Renal pelvis (tissue), 12 donors: ENCODE measurements at places on chromosomes 11 and 22.
A peak's percentile ranks its signal among the peaks of the same experiment; 100 is the strongest.

DNA sequence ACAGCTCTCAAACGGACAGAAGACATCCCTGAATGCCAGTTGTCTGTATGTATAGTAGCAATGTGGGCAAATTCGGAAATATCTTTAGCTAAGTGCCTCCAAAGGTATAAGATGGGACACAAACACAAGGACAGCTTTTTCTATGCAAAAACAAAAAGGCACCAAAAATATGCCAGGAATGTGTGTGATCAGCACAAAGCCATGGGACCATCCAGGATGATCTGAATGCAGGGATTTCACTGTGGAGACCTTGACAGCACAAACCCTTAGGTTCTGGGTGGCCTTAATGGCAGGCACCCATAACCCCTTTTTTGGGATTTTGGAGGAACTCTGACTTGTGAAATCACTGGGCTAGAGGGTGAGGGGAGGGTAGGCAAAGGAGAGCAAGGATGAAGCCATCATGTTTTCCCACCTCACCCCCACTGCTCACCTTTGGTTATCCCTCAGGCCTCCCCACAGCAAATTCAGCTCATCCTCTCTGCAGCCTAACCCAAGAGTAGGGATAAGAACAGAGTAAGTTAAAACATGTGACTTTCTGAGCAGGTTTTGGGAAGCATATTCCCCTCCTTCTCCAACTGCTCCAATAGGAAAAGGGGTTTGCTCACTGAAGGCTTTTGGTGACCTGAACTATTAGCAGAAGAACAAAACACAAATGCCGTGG lies 154.6 kb downstream of the SNX19 start:
- no peak for DNase-seq

- no peak for DNase-seq
Observed at GRCh38 chr11:134289789-134290188, 13.6 kb downstream of the GLB1L3 start.

DNA sequence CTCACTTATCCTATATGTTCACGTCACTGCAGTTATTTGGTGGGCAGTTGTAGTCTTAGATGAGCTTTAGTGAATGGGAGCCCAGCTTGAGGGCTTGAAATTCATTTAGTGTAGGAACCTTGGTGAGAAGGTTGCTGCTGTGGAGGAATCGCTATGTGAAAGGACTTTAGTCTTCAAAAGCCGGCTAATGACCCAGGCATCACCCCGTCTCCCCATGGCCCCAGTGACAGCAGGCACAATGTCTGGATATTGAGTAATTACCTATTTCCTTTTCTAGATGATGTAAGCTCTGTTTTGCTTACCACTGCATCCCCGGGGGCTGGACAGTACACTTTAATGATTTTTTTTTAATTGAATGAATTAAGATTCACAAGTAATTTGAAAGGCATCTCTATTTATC lies 283.2 kb downstream of the ST3GAL4 start:
- DNase-seq: no peak

GRCh38 chr22:21855676-21856075 lies 11.8 kb downstream of the MAPK1 start:
- no peak for DNase-seq

DNA sequence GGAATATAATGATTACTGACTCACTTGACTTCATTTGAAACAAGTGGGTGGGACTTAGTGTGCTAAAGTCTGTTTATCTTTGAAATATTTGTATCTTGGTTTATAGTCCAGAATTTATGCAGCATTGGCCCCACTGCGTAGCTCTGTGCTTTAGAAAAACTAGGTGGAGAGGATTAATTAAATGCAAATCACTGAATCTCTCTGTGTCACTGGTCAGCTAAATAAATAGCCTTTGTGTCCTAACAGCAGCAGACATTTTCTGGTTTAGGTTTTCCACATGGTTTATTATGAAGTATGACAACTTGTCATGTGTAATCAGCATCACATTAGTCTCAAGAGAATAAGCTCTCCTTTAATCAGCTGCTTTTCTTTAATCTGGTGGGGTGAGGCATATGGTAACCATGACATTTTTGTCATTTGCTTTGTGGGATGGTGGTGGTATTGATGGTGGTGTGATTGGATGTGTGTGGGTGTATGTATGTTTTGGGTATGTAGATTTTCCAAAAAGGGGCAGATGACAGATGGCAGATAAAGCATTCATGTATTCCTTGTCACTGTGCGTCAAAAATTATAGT lies 33.9 kb downstream of the BCL2L13 start:
- no peak for DNase-seq

- DNase-seq: no peak
Observed at GRCh38 chr11:3995949-3996554, 98.5 kb upstream of the RRM1 start.

GRCh38 chr11:71248656-71249055 lies 3.7 kb downstream of the SHANK2 start:
- DNase-seq: no peak

DNA sequence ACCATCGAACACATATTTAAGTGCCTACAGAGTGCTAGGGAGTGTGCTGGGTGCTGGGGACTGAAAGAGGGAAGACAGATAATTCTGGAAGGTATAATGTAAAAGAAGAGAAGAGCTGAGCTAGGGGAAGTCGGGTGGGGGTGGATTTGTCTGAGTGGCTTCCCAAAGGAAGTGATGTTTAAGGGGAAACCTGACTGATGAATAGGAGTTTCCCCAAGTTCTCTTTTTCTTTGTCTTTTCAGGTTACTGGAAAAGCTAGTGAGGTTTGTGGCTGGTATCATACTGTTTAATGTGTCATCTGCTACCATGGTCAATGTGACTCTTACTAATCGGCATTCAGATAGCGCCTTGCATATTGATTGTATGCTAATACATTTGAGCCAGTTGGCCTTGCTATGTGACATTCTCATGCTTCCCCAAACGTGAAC lies 151.6 kb upstream of the MTMR2 start:
- DNase-seq: no peak

- DNase-seq: no peak
Observed at GRCh38 chr11:72553706-72554105, 119.4 kb upstream of the CLPB start.

DNA sequence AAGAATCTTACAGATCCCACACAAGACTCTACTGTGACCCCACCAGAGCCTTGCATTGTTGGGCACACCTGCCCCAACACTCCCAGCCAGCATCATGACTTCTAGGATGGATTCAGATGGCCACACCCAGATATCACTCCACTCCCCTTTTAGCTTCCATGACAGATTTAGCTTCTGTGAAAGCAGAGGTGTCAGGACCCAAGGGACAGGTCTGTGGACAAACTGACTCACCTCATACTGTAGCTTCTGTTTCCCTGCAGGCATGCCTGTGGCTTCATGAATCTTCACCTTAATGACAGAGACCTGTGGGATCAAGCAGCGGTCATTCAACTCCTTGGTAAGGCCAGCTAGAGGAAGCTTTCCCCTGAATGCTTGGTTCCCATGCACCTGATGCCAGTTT lies 8.5 kb upstream of the TBC1D10A start:
- DNase-seq: no peak

- DNase-seq: no peak
Observed at GRCh38 chr11:10275714-10276113, 18.3 kb downstream of the SBF2 start.

DNA sequence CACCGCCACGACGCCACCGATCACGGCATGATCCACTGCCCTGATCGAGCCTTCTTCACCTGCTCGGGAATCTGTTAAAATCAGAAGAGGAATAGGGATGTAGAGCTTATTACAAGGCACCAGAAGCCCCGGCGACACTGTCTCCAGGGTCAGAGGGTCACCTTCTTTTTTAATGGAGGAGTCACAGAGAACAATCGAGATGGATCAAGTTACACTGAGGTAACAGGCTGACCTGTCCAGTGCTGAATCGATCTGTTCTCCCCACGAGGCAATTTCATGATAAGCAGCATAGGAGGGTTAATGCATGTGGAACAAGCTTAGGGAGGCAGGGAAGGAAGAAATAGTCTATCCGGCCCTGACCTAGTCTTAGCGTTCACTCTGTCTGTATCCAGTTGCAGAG lies 325.5 kb downstream of the CADM1 start:
- DNase-seq: no peak

GRCh38 chr11:68969386-68969785 lies 11.4 kb downstream of the MRGPRD start:
- no peak for DNase-seq

- no peak for DNase-seq
Observed at GRCh38 chr22:46664301-46664855, 44.2 kb downstream of the GRAMD4 start.

DNA sequence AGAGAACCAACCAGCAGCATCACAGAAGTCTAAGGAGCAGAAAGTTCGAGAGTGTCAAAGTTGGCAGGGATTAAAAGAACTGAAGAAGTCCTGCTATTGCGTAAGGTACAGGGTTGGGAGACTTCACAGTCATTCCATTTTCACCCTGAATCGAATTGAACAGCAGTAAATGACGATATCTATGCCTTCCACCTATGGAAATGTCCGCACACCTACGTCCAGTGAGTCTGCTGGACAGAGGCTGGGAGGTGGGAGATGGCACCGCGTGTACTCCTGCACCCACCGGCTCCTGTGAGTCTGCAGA lies 116.7 kb downstream of the MICAL3 start:
- no peak for DNase-seq

DNA sequence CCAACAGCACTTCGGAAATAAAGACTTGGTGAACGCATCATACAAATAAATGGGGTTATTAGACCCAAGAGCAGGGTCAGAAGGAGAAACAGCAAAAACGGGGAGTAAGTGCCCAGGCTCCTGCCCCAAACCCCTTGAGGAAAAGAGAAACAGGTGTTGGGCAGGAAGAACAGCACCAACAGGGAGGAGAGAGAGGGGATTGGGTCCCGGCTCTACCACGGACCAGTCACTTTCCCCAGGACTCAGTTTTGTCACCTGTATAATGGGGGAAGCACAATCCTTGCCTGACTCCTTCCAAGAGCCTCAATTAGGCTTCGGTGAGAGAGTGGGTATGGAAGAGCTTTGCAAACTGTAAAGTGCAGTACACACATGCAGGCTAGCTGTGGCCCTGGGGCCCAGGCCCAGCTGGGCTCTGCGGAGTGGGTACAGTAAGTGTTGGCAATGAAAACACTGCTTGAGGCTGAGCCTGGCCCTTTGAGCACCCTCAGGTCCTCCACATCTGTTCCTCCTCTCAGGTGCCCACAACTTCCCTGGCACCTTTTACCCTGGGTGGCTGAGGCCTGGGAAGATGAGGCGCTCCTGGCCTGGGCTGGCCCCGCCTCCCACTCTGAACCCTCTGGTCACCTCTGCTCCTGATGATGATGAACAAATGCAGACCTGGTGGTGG lies 8.9 kb downstream of the SLC29A2 start:
- DNase-seq: no peak

DNA sequence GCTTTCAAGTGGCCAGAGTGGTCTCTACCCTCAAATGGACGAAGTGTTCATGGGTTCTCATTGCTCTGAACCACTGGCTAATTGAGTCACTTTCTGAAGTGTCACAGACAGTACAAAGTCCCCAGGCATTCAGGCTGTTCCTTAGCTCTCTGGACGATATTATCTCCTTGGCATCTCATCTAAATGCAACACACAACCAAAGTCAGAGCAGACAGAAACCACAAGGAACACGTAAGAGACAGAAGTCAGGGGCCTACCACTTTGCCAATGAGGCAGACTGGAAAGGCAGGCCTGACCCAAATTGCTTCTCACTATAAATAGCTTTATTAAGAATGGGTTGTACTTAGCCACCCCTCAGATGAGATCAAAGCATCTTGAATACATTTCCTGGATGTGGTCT lies 29.0 kb upstream of the LDLRAD3 start:
- DNase-seq: no peak

- DNase-seq: no peak
Observed at GRCh38 chr11:62676698-62677097, 2.2 kb downstream of the UBXN1 start.

- DNase-seq: no peak
Observed at GRCh38 chr22:44622147-44622427, 79.9 kb upstream of the PRR5 start.

DNA sequence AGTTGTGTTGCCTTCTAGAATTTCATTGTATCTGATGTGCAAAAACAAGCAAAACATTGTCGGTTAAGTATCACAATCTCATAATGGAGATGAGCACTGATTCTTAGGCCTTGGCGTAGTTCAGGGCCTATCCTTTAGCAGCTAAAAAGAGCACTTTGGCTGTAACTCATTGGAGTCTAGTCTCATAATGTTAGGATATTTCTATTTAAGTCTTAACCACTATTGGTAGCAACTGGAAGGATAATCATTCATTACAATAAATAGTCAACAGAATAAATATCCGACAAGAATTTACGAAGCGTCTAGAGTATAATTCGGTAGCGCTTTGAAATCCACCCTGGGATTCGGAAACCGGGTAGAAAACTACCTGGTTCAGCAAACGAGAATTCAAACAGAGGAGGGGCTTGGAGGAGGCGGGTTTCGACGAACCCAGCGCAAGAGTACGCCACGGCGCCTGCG lies 461 bp upstream of the EED start:
- peak; percentile 92 for DNase-seq

- no peak for DNase-seq
Observed at GRCh38 chr22:28951530-28951929, 68.2 kb downstream of the ZNRF3 start.

DNA sequence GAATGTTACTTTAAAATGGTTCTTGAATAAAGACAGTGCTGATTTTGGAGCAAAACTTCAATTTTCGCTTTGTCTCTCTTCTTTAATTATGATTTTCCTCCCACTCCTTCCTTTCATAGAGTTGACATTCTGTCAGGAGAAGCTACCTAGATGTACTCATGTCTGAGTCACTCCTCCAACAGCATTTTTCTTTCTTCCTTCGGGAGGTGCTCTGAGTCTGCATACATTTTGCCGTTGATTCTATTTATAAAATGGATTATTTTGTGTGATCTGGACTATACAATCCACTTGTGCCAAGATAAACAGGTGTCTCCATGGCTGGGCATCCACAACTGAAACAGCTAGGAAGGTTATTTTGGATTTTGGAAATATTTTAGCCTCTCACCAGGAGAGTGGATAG lies 588.3 kb upstream of the ANO5 start:
- no peak for DNase-seq

- DNase-seq: no peak
Observed at GRCh38 chr11:44952082-44952481, 1.4 kb upstream of the TP53I11 start.

GRCh38 chr11:64096835-64097234 lies 61.1 kb downstream of the FLRT1 start:
- DNase-seq: no peak

DNA sequence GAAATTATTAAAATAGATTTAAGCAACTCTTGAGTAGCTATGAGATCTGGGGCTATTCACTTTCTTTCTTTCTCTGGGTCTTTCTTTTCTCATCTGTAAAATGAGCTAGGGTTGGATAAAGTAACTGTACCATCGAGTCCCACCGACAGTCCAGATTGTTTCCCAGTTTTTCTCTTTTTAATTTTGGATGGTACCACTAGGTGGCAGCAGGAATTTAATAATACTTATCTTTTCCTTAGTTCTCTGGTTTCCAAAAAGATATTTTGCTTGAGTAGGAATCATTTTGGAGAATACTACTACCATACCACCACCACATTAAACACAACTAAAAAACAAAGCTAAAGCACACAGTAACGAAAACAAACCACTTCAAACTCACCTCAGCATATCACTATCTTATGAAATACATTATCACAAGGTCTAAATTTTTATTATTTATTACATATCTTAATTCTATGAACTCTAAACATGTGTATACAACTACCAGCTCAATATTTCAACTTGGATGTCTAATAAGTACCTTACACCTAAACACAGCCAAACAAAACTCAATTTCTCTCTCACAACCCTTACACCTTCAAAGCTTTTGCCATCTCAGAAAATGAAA lies 584.0 kb downstream of the KCNA4 start:
- DNase-seq: peak; percentile 12

GRCh38 chr11:57427727-57428082 lies 784 bp upstream of the SLC43A3 start:
- no peak for DNase-seq

GRCh38 chr11:25876456-25876965 lies 455.4 kb upstream of the ANO3 start:
- no peak for DNase-seq
